ENCODE measurements at places on chromosomes 1 and 21.

DNA sequence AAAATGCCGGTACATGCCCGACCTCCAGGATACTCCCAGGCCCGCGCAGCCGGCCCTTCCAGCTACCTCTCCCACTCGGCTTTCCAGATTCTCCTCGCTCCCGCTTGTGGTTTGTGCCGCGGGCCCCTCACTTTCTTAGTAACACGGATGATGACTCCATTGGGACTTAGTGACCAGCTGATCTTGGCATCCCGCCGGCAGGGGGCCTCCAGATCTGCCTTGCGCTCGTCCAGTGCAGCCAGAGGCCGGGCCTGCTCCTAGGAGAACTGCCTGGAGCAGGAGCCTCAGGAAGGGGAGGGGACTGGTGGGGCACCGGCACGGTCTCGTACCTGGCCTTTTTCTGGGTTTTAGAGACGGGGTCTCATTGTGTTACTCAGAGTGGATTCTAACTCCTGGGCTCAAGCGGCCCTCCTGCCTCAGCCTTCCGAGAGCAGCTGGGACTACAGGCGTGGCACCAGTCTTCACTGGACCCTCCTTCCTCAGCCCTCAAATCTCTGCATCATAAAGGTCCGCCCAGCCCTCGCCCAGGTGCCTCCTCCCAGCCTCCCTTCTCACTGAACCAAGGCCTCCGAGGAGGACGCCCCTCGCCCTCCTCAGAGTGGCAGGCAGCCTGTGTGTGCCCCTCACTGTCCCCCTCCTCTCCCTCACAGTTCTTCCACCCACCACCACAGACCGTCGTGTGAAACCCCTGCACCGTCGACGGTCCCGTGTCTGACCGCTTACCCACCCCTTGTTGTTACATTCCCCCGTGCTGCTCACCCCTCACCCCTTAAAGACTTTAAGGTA is 78.6 kb downstream of the SLC25A24 start:
- DNase-seq: no peak

- no peak for DNase-seq
Measured at GRCh38 chr1:53681977-53682685, 56.8 kb downstream of the GLIS1 start.

GRCh38 chr1:156860113-156860627 is 495 bp upstream of the NTRK1 start:
- DNase-seq: no peak

- DNase-seq: no peak
Measured at GRCh38 chr1:67747671-67748546, 62.9 kb downstream of the GADD45A start.

- DNase-seq: no peak
Measured at GRCh38 chr1:45848714-45849113, 45.3 kb downstream of the MAST2 start.

GRCh38 chr1:12387641-12388040 is 157.8 kb downstream of the VPS13D start:
- DNase-seq: no peak

GRCh38 chr1:99579691-99580172 is 66.2 kb upstream of the PALMD start:
- DNase-seq: no peak

GRCh38 chr21:31141389-31142000 is 103.2 kb upstream of the KRTAP19-8 start:
- DNase-seq: no peak

DNA sequence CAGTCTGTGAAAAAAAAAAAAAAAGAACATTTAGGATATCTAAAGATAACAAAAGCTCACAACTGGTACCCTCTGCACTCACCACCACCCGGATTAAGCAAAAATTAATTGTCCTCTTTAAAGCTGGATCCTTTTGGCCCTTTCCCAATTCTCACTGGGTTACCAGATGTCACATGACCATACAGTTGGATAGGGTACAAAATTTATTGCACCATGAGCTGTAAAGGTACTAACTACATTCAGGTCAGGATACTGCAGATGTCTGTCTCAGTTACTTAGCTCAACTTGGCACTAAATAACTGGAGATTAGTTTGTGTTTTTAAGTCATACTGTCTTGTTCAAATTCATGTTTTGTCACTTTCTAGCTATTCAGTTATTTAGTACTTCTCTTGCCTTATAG is 96.3 kb downstream of the GPATCH2 start:
- no peak for DNase-seq

DNA sequence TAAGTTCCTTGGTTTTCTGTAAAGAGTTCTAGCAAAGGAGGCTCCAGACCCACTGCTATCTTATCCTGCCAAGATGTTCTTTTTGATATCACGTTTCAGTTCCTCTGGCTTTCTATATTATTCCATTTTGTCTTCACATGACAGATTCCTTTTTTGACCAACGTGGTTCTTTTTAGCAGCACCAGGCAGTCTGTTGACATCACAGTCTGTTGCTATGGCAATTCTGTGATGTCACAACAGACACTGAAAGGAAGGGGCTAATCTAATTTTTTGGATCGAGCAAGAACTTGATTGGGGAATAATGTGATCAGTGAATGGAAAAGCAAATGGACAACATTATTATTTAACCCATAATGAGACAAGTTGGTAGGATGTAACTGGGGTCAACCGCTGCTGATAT is 64.5 kb upstream of the GOLT1A start:
- DNase-seq: no peak

GRCh38 chr21:41932576-41933312 is 21.1 kb downstream of the C2CD2 start:
- peak; percentile 85 for DNase-seq

DNA sequence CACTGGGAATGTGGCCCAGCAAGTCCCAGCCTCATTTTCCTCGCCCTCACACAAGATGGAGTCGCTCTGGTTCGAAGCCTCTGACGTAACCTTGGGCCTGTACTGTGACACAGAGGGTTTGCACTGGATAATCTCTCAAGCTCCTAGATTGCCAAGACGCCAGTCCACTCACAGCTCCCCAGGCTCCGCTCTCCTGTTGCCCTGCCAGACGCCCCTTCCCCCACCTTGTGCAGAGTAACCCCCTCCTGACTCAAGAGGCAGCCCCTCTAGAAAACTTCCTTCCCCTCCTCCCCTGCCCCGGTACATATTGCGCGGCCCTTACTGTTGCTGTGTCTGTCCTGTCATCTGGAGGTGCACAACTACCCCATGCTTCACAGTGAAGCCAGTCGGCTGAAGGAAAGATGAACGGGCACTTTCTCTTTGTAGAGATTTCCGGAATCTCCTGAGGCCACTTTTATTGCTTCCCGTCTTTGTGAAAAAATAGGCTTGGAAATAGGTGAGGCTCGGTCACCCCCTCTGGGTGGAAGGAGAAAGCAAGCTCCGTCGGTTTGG is 981 bp upstream of the KIAA1614 start:
- DNase-seq: no peak

GRCh38 chr1:9413071-9413876 is 120.6 kb downstream of the SPSB1 start:
- DNase-seq: peak; percentile 78

- no peak for DNase-seq
Measured at GRCh38 chr1:53449021-53449420, 10.2 kb upstream of the DMRTB1 start.

DNA sequence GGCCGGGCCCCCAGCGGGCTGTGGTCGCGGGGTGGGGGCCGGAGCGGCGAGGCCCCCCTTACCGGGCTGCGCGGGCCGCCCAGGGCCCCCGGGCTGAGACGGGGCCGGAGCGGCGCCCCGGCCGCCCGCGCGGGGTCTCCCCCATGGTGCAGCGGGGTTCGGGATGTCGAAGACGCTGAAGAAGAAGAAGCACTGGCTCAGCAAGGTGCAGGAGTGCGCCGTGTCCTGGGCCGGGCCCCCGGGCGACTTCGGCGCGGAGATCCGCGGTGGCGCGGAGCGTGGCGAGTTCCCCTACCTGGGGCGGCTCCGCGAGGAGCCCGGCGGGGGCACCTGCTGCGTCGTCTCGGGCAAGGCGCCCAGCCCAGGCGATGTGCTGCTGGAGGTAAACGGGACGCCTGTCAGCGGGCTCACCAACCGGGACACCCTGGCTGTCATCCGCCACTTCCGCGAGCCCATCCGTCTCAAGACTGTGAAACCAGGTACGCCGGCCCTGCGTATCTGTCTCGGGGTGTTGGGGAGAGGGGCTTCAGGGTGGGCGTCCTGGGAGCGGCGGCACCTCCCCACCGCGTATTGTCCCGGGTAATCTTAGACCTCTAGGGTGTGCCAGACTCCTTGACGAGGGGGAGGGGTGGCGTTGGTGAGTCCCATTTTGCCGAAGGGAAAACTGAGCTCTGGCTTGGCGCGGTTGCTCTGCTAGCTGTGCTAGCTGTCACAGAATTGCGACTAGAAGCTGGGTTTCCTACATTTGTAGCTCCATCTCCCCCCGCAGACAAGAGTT is 745 bp downstream of the MAGI3 start:
- peak; percentile 61 for DNase-seq

GRCh38 chr1:203127666-203128430 is at the start of gene ADORA1:
ADORA1 (plus strand) TSS chr1:203127726; CDS start chr1:203128842, 1,116 bp downstream.
- DNase-seq: peak; percentile 91

DNA sequence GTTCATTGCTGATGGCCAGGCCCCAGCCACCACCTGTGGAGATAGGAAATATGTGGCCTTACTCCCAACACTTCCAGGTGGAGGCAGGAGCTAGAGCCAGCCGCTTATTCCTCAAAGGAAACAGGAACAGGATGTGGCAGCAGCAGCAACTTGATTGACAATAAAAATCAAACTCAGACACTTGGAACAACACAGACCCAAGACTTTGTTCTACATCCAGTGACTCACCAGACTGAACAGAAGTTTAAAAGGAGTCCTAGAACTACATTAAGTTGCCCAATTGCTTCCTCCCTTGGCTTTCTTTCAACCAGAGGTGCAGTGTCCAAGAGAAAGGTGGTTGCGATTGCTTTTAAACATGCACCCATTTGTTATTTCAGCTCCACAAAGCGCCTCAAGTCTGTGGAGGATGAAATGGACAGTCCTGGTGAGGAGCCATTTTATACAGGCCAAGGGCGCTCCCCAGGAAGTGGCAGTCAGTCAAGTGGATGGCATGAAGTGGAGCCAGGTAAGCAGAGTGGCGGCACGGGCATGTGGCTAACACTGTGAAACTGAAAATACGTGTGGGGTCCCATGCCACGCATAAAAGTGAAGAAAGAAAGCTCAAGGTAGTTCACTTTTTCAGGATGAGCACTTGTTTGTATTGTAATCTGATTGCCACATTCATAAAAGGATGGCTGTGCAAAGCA is 276.6 kb downstream of the NFIA start:
- DNase-seq: no peak

DNA sequence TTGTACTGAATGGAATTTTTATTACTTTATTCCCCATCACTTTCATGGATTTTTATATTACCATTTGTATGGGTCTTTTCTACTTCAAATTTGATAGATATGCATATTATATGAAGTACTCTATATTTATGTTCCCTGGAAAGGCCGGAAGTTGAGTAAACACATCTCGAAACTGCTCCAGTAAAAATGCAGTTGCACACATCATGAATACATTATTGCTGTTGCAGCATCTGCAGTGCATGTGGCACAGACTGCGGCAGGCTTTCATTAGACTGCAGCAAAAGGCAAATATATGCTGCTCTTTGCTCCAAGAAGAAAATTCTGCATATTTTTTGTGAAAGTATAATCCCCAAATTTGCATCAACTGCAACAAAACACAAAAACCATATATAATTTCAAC is 48.7 kb upstream of the LRRC7 start:
- no peak for DNase-seq

- no peak for DNase-seq
Measured at GRCh38 chr1:246681900-246682895, 42.0 kb upstream of the SCCPDH start.

GRCh38 chr1:5386371-5386770 is 605.9 kb downstream of the NPHP4 start:
- DNase-seq: no peak

GRCh38 chr1:33524586-33524985 is 52.1 kb downstream of the ZSCAN20 start:
- DNase-seq: no peak

- DNase-seq: no peak
Measured at GRCh38 chr21:34223376-34223775, 140.4 kb upstream of the KCNE2 start.

DNA sequence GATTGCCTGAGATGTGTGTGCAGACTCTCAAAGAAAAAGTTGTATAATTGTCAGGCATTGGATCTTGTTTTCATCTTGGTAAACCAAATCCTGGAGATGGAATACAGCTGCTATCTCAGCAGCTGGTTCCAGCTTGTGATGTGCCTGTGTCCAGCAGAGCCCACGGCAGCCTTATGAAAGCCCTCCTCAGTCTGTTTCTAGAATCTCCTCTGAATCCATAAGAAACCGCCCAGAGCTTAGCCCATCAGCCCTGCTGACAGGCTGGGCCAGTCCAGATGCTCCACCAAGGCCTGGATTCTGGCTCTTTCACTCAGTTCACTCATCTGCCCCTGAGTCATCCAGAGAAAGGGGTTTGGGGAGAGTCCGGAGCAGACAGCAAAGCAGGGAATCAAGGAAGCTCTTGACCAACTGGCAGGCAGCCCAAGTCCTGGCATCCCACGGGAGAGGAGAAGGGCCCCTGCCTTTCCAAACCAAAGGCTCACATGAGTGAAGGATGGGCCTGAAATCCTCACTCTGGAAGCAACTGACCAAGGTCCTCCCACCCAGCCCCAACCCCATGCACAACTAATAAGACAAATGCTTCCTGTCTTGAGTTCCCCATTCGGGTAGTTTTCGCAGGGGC is 45.7 kb downstream of the NAV1 start:
- peak; percentile 21 for DNase-seq

DNA sequence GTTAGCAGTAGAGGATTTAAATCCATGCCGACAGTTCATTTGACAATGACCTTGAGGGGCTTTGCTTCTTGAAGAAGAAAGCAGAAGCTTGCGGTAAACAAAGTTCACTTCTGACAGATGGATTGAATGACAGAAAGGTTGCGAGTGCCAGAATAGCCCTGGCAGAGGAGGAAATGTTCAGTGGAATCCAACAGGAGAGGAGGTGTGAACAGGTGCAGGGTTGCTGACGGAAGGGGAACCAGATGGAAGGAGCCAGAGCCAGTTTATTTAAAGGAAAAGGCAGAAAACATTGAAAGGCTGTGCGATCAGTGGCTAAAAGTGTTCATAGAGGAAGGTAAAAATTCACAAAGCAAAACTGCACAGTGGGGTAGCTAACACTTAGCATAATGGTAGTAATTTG is 141.0 kb downstream of the SDCCAG8 start:
- DNase-seq: no peak

GRCh38 chr1:95072117-95072516 is 634 bp downstream of the ALG14 start:
- DNase-seq: no peak

DNA sequence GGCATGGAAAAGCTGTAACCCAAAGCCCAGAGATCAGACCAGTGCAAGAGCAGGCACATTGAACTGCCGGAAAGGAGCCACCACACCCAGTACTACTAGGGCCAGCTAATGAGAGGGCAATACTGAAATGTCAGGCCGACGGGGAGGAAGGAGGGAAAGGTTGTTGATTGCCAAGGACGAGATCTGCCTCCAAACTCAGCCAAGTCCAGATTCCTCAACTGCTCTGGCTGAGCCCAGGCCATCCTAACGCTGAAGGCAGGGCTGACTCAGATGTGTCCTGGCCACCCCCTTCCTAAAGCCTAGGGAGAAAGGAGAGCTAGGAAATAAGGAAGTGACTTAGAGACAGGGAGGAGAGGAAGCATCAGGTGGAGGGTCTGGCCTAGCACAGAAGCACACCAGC is 42.1 kb upstream of the IPO9 start:
- DNase-seq: no peak

GRCh38 chr1:227170361-227171166 is 147.7 kb downstream of the CDC42BPA start:
- DNase-seq: no peak

Data from upper lobe of left lung (tissue), 6 donors.